ELR (cell line): ENCODE measurements at places on chromosomes 2 and 18.

- no peak for DNase-seq
These were observed 41.0 kb downstream of the MYO3B start for GRCh38 chr2:170218931-170219330.

- no peak for DNase-seq
These were observed 46.4 kb downstream of the ASXL2 start for GRCh38 chr2:25831746-25832449.

DNA sequence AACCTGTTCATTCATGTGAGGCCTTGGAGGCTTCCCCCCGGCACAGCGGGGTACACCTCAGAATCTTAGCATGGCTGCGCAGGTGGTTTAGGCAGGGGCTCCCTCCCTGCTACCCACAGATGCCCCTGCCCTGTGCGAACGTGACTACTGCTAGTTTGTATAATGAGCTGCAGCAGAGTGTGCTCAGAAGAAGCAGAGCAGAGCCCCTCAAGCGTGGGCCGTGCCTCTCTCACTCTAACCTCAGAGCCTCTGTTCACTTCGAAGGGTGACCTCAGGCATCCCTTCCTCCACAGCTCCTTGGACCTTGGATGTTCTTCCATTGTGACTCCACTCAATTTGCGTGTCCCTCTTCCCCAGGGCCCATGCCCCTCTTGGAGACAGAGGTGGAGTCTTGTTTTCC, 161.6 kb downstream of the CTIF start:
- DNase-seq, result no peak

DNA sequence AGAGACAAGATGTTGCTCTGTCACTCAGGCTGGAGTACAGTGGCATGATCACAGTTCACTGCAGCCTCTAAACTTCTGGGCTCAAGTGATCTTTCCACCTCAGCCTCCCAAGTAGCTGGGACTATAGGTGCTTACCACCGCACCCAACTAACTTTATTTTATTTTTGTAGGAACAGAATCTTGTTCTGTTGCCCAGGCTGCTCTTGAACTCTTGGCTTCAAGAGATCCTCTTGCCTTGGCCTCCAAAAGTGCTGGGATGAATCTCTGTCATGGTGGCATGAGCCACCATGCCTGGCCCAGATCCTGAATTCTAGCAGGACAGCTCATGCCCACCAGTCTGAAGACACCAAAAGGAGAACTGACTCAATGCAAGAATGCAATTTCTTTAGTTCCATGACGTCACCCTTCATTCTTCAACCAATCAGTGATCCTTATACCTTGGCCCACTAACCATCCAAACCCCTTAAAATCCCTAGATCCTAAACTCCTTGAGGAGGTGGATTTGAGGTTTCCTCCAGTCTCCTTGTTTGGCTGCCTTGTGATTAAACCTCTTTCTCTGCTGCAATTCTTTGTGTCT, 25.6 kb upstream of the CXXC1 start:
- DNase-seq, result no peak

- no peak for DNase-seq
These were observed 367.6 kb upstream of the CWC22 start for GRCh38 chr2:180374502-180375281.

GRCh38 chr2:18455236-18455862, 105.1 kb downstream of the RDH14 start:
- DNase-seq, result peak; percentile 52

- no peak for DNase-seq
These were observed 1.0 kb upstream of the PRKD3 start for GRCh38 chr2:37325625-37326071.

DNA sequence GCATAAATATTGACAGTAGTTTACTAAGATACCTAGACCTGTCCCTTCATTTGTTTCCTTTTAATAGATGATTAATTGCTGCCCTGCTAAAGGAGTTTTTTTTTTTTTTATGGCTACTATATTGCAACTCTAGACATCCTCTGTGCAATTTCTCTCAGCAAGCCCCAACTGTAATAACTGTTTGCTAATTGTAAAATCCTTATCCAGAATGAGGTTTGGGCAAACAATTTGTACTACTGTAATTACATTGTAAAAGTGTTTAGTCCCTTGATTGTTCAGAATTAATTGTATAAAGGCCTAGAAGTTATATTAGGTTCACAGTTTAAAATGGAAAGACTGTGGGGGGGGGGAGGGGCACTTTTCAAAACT, 3.7 kb upstream of the MEIS1 start:
- DNase-seq, result no peak

DNA sequence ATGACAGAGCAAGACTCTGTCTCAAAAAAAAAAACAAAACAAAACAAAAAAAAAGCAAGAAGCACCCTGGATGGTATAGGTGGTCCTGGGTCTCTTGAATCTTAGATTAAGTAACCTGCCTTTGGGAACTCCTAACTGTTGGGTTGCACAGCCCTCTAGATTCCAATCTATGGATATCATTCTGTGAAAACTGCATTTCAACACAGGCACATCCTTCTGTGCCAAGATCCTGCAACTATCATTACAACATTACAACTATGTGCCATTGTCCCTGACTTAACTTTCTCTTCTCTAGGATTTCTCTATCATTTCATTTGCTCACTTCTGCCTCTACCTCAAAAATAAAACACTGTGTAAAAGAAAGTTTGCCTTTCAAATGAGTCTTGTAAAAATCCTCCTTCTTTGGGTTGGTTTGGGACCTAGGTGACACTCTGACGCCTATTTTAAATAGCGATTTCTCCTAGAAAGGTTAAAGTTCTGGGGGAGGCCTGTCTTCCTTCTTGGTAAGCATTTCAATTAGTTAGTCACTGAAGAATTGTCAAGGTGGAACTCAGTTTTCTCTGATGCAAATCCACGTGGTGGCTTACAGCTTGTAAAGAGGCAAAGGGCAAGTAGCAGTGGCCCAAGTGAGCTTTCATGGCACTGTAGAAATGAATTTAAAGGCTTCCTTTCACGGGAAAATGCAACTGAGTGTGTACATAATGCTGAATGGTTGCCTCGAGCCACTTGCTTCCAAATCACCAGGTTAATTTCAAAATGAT, 9.2 kb downstream of the LGALSL start:
- no peak for DNase-seq

DNA sequence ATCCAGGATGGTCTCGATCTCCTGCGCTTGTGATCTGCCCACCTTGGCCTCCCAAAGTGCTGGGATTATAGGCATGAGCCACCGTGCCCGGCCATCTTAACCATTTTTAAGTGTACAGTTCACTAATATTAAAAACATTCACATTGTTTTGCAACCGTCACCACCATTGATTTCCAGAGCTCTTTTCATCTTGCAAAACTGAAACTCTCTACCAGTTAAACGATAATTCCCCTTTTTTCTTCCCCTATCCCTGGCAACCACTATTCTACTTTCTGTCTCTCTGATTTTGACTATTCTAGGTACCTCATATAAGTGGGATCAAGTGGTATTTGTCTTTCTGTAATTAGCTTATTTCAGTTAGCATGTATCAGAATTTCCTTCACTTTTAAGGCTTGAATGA, 16.8 kb upstream of the NEUROD1 start:
- no peak for DNase-seq

- no peak for DNase-seq
These were observed 133.2 kb upstream of the ID2 start for GRCh38 chr2:8548619-8549150.

GRCh38 chr2:166284359-166284758, 91.4 kb downstream of the SCN9A start:
- DNase-seq, result no peak

- no peak for DNase-seq
These were observed 27.1 kb downstream of the MTERF4 start for GRCh38 chr2:241074901-241075540.

DNA sequence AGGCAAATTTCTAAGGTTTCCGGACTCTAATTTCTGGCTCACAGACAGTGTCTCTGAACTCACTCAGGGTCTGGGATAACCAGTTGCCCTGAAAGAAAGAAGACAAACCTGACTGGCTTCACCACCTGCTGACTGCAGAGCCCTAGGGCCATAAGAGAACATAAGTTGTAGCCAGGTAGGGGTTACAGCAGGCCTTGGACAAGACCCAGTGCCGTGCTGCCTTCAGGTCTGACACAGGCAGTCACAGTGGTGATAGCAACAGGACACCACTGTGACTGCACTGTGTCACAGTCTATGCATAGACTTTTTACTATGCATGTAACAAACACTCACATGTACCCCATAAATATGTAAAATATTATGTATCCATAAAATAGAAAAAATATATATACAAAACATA, 508.5 kb downstream of the PID1 start:
- no peak for DNase-seq

DNA sequence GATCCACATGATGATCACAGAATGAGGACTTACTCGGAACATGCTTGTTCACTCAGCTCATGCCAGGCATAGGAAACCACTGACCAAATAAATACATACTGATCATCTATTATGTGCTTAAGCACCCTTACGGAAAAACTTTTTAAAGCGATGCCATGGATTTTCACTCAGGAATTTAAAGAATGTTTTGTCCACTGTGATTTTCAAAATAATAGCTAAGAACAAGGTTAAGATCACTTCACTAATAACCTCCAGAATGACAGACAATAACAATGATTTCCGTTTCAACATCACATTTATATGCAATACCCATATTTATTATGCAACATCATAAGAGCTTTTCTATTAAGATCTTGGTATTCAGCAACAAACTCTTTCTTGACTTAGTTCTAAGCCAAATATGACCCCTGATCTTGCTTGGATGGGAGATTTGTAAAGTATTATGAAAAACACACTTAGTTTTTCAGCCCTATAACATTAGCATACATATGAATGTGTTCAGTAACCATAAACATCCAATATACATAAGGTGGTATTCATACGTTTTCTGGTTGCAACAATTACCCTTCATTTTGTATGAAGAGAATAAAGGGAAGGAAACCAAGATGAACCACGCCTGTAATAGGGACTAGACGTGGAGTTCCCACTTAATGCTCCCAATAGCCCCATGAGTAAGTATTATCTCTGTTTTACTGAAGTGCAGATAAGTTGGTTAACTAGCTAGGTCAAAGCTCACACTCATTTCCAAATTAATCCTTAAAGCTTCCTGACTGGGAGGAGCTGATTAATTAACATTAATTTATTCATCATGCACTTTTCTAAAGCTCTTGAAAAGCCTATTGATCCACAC, 1.9 kb downstream of the CD302 start:
- no peak for DNase-seq

- no peak for DNase-seq
These were observed 162.6 kb downstream of the SS18 start for GRCh38 chr18:25927830-25928229.

DNA sequence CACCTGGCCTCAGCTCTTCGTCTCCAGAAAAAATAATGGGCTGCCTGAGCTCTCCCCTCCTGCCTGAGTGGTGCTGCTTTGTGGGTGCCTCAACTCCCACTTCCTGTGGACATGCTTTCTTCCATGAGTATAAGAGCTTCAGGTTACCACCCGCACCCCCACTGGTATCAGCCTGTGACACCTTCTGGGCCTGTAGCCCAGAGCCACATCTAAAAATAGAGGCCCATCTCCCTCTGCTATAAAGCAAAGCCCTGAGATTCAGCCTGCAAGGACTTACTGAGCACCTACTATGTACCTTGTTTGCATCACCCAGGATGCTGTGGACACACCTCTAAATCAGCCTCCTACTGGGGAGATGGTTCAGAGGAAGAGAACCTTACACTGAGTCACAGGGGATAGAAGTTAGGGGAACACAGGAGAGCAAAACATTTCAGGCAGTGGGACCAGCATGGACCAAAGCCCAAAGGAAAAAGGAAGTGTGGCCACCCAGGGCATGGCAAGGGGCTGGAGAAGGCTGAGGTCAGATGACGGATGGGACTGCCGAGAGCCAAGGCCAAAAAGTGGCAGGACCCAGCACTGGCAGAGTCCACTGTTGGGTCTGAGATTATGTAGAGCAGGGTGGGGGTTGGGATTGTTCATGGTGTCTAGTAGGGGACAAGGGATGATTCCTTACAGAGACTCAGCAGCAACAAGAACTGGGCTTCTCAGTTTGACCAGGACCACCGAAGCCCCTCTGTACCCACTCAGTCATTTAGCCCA, 123.7 kb upstream of the PPP1CB start:
- DNase-seq, result no peak

- no peak for DNase-seq
These were observed 38.8 kb downstream of the GCG start for GRCh38 chr2:162113088-162113775.

DNA sequence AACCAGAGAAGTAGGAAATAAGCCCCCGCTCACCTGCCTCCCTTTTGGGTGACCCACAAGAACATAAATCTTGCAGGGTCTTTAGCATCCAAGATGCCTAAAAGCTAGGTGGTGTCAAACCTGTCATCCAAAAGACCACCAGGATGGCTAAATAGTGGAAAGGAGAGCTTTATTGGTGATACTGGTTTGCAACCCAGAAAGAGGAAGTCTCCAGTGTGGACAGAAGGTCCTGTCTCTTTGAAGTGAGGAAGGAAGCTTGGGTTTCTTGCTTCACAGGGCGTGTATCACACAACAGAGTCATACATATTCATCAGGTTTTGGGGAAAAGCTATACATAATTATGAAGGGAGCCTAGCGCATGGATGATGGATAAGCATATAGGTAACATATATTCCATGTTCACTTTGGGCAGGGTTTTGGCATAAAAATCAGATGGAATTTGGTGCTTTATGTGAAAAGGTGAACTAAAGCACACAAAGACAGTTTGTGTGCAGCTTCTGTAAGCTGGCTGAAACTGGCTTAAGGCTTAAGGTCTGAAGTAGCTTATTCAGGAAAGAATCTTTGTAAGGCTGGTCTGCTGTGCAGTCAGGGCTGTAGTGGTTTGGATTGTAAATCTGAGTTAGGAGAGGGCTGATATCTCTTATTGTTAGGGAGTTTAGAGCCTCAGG, 102.2 kb upstream of the MSH2 start:
- no peak for DNase-seq

DNA sequence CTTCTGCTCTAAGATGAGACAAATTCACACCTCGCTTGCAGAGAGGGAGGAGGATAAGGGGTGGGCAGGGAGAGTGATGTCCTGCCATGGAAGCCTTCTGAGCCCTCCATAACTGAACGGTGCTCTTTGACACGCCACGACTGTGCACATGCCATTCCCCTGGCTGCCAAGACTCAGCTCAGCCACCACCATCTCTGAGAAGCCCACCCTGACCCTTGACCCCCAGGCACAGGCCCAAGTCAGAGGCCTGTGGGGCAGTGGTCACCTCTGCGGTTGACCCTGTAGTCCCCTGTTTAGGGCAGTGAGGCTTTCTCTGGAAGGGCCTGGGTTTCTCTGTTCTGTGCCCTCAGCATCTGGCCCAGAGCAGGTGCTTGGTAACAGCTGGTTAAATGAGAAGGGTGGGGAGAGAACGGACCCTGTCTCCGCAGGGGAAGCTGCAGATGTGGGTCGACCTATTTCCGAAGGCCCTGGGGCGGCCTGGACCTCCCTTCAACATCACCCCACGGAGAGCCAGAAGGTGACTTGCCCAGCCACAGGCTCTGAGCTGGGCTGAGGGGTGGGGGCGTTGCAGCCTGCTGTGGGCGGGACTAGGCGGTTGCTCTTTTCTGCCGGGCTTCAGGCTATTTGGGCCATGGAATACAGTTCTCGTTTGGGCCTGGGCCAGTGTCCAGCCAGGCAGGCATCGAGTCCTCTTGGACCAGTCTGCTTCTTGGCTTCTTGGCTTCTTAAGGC, 215.1 kb downstream of the DYSF start:
- DNase-seq, result no peak

GRCh38 chr2:178152977-178153376, 40.7 kb downstream of the RBM45 start:
- DNase-seq, result no peak
